ENCODE measurements at places on chromosomes 4 and X.

- DNase-seq: no peak
Measured at GRCh38 chr4:47315346-47315745, 148.2 kb downstream of the COMMD8 start.

DNA sequence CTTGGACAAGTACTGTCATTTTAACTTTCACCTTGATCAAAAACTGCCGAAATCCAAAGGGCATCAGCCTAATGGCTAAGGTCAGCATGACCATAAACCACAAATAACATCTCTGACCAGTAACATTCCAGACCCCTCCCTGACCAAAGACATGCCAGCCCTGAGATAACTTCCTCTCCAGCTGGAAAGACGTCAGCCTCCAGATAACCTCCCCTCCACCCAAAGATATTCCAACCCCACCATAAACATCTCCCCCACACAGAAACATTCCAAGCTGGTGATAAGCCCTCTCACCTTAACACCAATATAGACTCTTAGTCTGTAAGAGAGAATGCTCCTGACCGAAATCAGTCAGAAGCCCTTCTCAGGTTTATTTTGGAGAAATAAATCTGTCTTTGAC is 7.4 kb downstream of the PPP1R2C start:
- no peak for DNase-seq

DNA sequence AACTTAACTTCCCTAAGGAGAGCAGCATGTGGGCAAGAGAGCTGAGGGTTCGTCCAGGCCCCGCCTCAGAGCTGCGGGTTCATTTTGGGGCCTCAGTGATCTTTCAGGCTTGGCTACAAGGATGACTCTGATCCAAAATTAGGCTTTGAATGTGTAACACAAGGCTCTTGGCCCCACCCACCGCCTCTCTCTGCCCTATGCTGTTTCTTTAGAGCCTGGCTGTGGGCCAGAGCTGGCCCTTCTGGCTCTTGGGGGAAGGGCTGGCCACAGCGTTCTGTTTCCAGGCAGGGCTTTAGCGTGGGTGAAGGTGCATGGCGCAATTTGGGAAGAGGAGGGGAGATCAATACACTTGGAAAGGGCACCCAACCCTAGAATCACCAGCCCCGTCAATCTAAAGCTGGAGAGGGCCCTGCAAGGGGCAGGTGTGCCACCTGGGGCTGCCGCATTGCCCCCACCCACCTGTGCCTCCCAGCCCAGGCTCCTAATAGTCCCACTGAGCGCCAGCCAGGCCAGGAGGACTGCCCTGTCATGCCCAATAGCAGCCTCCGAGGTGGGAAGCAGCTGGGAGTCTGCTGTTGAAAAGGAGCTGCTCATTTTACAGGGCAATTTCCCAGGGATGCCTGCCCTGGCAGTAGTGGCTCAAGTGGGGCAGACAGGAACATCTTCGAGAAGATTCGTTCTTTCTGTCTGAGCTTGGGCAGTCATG is 84.5 kb upstream of the MAML3 start:
- DNase-seq: no peak

DNA sequence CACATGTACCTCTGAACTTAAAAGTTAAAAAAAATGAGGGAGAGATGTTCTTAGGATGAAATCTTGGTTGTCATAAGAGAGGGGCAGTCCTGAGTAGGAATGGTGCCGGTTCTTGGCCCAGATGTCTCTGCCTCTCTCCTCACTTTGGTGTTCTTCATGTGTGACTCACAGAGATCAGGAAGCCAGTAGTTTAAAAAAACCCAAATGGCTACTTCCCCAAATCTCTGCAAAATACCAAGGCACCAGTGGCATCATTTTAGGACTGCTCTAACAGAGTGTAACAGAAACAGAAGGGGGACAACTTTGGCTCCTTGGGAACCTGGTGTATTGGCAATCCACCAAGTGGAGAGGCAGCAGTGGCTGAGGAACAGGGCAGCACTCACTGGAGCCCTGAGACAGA is 116.8 kb downstream of the SCD5 start:
- no peak for DNase-seq

GRCh38 chrX:75421688-75422230 is 101.1 kb downstream of the ZDHHC15 start:
- DNase-seq: no peak

DNA sequence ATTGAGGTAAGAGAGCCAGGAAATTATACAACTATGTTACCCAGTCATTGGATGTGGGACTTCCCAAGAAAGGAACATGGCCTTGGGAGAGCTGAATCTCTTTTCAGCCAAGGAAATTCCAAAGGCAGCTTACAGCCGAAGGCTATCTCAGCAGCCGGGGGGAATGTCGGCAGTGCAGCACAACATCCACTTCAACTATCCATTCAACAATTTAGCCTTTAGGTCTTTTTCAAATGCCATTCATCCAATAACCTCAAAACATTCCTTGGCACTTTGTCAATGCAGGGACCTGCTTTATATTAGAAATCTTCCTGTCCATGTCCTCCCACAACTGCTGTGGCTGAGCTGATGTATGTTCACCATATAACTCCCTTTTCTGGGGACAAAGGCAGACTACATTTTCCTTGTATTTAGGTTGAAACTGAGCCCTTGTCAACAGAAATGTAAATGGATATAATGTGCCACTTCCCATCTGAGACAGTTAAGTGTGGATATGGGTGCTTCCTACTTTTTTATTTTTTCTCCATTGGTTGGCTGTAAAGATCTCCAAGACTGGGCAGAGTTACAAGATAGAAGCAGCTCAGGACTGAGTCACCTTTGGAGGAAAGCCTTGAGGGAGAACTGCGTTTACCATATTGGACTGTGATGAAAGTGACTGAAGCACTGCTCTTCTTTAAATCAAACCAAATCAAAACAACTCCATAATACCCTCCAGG is 94.8 kb downstream of the GPRIN3 start:
- no peak for DNase-seq

- no peak for DNase-seq
Measured at GRCh38 chrX:138982365-138982764, 270.8 kb upstream of the FGF13 start.

DNA sequence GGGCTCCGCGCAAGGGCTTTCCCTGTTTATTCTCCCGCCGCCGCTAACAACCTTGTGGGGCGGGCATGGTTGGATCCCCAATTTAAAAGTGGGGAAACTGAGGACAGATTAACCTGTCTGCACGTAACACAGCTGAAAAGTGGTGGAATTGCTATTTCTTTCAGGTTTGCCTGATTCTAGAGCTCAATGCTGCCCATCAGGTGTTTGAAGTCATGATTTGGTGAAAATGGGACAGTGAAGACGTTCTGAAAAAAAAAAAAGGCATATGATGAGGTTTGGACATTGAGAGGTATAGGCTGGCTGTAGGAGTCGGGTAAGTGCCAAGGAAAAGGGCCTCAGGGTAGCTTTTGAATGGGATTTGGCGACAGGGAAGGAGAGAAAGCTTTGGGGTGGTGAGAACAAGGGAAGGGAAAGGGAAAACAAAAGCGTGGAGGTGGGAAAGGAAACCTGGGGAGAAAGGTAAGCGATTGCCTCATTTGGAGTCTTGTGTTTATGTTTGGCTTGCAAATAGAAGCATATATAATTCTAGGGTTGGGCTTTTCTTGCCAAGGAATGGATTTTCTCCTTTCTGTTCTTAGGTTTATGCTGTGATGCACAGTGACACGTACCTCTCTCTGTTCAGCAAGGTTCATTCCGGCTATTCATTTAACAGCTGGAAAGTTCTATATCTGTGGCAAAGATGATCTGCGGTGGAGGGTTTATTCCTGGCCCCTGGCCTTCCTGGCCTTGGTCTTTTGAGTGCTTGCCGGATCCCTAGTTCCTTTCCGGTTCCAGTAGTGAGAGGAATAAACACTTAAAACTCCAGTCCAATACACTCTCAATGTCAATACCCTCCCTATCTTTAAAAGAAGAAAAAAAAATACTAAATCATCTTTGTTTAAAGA is 2.4 kb upstream of the STIM2 start:
- DNase-seq: no peak

DNA sequence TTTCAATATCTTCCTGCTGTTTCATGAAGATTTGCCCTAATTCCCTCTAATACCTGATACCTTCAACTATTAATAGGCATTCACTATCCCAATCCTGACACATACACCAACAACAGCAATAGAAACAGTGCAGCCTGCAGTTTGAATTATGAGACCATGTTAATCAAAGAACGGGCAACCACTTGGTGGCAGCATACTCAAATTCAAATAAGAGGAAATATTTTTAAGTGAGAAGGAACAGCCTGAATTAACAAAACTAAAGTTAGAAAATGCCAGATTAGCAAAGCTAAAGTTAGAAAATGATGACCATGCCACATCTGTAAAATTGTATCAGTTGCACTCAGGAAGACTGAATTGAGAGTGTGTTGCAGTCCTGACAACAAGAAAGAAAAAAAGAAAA is 204.9 kb downstream of the SMARCA1 start:
- no peak for DNase-seq

DNA sequence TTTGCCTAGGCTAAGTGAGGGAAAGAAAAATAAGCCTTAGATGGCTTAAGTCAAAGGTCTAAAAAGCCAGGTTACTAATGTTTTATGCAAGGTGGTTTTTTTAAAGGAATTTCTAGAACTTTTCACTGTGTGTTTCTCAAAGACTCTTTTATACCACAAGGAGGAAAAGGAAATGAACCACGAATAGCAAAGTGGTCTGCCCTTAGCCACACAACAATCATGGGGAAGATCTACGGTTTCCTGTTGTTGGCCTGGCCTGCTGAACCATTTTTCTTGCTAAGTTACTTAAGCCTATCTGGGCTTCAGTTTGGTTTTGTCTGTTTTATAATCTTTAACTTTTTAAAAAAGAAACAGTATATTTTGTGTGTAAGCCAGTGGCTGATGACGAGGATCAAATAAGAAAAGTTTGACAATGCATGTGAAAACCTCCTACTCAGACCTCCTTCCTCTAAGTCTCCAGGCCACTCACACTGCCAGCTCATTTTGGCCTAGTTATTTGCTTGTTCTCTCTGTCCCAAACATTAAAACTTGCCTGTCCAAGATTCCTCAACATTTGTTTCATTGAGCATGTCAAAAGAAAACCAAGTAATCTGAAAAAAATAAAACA is 56.7 kb upstream of the COL25A1 start:
- DNase-seq: no peak

- no peak for DNase-seq
Measured at GRCh38 chr4:101162990-101163380, 184.3 kb downstream of the PPP3CA start.

DNA sequence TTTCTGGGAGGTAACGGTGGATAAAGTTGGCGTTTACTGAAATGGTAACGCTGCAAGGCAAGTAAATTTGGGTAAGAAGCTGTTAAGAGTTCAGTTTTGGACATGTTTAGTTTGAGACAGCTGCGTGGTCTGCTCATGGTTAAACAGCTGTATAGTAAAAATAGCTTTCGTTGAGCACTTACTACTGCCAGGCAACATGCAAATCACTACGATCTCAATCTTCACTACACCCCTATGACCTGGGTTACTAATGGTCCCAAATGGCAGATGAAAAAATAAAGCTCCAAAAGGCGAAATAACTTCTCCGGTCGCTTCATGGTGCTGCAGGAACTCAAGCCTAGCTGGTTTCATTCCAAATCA is 22.2 kb downstream of the FABP2 start:
- no peak for DNase-seq

DNA sequence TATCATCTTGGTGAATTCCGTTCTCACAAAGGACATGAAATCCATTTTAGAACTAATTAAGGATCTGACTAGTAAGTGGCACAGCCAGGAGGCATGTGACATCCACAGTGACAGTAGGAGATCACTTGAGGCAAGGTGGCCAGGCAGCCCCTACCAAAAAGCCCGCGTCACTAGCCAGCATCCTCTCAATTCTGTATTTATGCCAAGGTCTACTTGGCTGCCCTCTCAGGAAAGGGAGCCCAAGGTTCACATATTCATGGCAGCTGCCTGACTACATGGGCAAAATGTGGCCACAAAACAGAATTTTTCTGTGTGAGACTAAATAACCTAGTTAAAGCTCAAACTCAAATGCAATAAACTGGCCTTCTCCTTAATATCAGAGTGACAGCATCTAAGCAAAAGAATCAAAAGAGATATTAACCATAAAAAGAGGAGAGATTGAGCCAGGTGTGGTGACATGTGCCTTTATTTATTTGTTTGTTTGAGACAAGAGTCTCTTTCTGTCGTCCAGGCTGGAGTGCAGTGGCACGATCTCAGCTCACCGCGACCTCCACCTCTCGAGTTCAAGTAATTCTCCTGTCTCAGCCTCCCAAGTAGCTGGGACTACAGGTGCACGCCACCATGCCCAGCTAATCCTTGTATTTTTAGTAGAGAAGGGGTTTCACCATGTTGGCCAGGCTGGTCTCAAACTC is 51.5 kb downstream of the SLC9A7 start:
- no peak for DNase-seq

DNA sequence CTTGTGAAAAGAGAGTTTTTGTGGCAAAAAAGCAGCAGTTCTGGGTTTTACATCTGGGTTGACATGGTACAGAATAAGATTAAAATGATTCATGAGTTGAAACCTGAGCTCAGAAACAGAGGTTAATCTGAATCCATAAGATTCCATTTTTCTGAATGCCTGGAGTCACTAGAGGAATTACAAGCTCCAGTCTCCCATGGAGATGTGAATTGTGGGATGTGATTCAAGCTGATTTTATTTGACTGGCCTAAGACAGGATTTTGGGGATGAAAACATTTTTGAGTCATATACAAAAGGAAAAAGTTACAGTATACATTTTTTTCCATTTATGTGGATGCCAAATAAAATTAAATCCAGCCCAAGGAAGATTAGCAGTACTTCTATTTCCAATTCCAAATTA is 161.1 kb downstream of the RBM46 start:
- no peak for DNase-seq

GRCh38 chrX:46226422-46226821 is 318.8 kb downstream of the ZNF674 start:
- DNase-seq: no peak

DNA sequence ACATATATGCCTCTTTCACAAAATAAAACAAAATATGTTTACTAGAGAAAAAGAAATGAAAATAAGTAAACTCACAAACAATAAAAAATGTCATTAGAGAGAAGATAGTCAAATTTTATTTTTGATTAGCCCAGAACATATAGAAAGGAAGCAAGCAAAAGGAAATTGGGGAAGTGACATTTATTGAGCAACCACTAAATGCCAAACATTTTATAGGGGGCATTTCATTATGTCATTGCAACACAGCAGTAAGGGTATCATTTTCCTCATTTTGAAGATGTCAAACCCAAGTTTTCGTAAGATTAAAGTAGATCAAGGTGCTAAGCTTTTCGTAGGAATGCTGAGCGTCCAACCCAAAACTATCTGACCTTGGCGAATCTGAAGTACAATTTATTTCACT is 1331.5 kb upstream of the PABPC4L start:
- no peak for DNase-seq

DNA sequence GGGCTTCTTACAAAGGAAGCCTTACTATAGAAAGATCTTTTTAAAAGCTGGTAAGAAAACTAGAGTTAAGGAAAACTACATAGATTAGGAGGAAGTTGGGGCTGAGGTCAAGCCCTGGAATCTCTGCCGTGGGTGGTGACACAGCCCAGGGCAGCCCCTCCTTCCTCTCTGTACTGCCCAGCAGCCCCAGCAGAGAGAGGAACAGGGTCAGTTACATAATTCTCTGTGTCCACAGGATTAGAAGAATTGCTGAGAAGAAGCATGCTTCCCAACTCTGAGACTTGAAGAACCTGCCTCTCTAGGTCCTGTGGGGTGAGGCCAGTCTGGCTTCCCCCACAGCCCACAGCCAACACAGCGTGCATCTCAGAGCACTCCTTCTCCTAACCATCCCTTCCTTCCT is 9.2 kb upstream of the ABLIM2 start:
- no peak for DNase-seq
